ENCODE measurements at places on chromosomes 1 and 21.
A peak's percentile ranks its signal among the peaks of the same experiment; 100 is the strongest.

GRCh38 chr1:223462047-223462630 lies 68.9 kb downstream of the CCDC185 start:
- DNase-seq = no peak

GRCh38 chr1:182888736-182889531 lies 49.8 kb downstream of the DHX9 start:
- DNase-seq = no peak

DNA sequence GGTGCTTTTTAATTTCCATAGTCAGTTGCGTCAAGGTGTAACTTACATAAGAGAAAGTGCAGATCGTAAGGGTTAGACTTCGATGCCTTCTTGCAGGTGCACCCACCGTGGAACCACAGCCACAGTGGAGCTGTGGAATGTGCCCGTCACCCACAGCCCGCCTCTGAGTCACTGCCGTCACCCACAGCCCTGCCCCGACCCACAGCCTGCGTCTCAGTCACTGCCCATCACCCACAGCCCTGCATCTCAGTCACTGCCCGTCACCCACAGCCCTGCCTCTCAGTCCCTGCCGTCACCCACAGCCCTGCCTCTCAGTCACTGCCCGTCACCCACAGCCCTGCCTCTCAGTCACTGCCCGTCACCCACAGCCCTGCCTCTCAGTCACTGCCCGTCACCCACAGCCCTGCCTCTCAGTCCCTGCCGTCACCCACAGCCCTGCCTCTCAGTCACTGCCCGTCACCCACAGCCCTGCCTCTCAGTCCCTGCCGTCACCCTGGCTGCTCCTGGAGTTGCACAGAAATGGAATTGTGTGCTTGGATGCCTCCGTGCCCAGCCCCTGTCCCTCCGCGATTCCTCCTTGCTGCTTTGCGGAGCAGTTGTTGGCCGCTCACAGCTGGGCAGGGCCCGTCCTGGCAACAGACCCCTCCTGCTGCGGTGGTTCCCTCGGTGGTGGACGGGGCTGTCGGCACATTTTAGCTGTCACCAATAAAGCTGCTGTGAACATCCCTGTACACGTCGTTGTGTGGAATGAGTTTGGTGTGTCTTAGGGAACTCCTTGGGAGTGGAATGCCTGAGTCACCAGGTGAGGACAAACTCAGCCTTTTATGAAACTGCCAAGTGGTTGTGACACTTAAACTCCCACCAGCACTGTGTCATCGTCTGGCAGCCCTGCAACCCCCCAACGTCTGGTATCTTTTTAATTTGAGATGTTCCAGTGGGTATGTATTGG lies 44.9 kb upstream of the COL6A2 start:
- DNase-seq = no peak

GRCh38 chr1:74512170-74512915 lies at the start of gene LRRC53:
LRRC53 (minus strand) TSS chr1:74512611; CDS start chr1:74483349, 29,262 bp downstream.
- no peak for DNase-seq

- DNase-seq = no peak
Observed at GRCh38 chr1:7888248-7889081, 35.6 kb upstream of the UTS2 start.

GRCh38 chr21:33479679-33480480 lies at the start of gene TMEM50B:
TMEM50B (minus strand) TSS chr21:33479974; CDS start chr21:33468885, 11,089 bp downstream.
- peak; percentile 94 for DNase-seq

- DNase-seq = no peak
Observed at GRCh38 chr1:56399795-56400194, 179.6 kb downstream of the PLPP3 start.

GRCh38 chr1:98706173-98706843 lies 44.8 kb downstream of the SNX7 start:
- no peak for DNase-seq

GRCh38 chr1:21255284-21255942 lies 34.9 kb downstream of the ECE1 start:
- DNase-seq = peak; percentile 74

- no peak for DNase-seq
Observed at GRCh38 chr1:208866386-208866955, 622.3 kb upstream of the PLXNA2 start.

- DNase-seq = no peak
Observed at GRCh38 chr1:1605034-1605591, 5.2 kb upstream of the FNDC10 start.

DNA sequence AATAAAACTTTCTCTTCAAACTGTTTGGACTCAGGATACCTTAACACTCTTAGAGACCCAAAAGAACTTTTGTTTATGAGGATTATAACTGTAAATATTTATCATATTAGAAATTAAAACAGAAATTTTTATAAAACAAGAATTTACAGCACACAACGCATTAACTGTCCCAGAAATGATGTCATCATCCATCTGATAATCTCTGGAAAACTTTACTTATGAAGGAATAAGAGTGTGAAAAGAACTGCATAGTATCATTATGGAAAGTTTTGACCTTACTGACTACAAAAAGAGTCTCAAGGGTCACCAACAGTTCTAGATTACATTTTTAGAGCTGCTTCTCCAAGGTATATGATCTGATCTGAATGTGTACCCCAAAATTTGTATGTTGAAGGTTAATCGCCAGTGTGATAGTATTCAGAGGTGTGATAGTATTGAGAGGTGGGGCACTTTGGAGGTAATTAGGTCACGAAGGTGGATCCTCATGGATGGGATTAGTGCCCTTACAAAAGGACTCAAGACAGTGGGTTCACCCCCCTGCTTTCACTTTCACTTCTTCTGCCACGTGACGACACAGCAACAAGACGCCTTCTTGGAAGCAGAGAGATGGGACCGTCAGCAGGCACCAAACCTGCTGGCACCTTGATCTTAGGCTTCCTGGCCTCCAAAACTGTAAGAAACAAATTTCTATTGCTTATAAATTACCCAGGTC lies 95.7 kb upstream of the NR5A2 start:
- DNase-seq = no peak

DNA sequence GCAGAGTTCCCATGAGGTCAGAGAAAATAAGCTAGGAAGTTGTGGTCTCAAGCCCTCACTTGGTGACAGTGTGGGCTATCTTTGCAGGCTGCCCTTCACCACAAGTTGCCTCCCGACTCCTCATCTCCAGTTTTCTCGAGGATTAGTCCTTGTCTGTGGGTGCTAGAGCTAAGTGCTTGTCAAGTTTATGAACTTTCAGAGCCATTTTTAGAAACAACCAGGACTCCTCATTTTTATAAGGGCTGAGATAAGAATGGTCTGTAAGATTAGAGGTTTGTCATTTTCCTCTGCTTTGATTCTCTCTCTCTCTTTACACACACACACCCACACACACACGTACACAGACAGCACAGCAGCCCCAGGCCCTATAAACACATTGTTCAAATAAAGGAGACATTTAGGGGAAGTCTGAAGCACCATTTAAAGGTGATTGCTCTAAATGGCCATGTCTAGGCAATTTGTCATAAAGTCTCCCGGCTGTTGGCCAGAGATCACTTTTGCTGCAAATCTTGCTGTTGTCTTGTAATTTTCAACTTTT lies 127.2 kb downstream of the LACTBL1 start:
- DNase-seq = no peak

DNA sequence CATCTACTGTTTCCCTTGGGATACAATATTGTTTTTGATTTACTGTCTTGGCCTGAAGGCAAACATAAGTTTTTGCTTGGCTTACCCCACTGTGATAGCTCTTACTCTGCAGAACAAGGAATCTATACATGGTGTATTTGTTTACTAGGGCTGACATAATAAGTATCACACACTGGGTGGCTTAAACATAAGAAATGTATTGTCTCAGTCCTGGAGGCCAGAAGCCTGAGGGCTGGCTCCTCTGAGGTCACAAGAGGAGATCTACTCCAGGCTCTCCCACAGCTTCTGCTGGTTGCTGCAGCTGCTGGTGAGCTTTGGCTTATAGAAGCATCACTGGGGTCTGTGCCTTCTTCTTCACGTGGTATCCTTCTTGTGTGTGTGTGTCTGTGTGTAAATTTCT lies 30.7 kb upstream of the IGSF5 start:
- DNase-seq = no peak

- no peak for DNase-seq
Observed at GRCh38 chr21:44052071-44052829, 40.1 kb downstream of the TRAPPC10 start.

DNA sequence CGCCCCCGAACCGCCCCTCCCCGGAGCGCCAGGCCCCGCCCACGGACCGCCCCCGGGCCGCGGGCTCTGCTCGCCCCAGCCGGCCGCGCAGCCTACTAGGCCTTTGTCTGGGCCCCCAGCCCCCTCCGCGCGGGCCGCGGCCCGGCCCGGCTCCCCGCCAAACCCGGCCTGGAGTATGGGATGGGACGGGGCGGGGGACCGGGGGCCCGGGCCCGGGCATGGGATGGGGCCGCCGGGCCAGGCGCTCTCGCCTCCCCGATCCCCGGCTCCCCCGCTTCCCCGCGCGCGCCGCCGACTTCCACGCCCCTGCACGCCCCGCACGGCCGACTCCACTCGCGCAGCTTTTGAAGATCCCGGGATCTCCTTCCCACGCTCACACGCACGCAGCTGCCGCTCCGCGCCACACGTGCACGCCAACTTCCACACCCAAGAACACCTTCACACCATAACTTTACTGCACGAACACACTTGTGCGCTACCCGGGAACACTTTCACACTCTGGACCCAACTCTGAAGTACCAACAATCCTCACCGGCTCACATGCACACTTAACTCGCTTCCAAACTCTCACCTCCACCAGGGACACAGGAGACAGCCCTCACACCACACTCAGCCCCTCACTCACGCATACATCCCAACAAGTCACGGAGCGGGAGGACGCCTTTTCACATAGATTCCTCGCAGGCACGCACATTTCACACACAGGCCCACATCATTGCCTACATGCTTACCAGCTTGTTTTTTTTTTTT lies 437 bp upstream of the HSPG2 start:
- DNase-seq = no peak

GRCh38 chr1:58983633-58984245 lies 199.9 kb upstream of the JUN start:
- no peak for DNase-seq

DNA sequence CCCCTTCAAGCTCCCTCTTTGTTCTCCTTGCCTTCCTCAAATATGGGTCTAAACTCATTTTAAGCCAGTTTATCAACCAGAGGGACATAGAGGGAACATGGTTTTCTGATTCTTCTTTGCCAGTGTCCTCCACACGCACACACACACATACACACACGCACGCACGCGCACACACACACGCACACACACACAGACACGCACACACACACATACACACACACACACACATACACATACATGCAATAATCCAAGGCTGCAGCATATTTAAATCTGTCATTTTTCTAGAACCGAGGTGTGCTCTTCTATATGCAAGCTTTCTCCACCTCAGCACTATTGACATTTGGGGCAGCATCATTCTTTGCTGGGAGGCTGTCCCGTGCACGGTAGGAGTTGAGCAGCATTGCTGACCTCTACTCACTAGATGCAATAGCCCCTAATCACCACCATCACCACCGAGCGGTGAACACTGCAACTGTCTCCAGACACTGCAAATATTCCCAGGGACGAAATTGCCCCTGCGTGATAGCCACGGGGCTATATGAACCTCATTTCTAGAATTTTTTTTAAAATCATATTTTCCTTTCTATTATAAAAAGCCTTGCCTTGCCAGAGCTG lies 8.0 kb downstream of the TNFRSF9 start:
- DNase-seq = no peak

DNA sequence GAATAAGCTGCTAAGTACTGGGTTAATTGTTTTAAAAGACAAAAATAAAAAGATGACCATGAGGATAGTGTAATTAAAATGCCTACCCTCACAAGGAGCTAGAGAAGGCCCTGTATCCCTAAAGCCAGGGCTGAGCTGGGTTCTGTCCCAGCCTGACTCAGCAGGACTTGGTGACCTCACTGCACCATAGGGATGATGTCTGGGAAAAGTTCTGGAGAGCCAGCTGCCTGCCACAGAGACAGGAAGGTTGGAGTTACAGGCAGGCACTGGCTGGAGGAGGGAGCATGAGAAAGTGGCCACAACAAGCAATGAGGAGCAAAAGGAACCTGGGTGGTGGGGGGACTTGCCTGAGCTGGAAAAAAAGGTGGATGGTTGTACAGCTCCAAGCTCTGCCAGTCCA lies 5.7 kb upstream of the TNR start:
- no peak for DNase-seq

GRCh38 chr1:30824736-30825429 lies 67.3 kb upstream of the LAPTM5 start:
- no peak for DNase-seq

DNA sequence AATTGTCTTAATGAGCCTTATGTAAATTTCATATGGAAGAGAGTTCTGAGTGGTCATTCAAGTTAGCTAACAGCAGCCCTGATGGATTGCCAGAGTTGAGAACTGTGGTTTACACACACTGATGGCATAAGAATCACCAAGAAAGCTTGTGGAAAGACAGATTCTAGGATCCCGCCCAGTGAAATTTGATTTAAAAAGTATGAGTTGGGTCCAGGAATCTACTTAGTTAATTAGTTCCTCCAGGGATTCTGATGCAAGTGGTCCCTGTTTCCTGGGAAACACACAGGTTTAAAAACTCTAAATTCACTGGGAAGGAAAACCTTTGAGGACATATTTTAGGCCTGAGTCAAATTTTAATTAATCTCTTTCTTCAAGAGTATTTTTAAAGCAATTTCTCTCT lies 144.3 kb downstream of the NTPCR start:
- no peak for DNase-seq

GRCh38 chr1:23799570-23800399 lies 769 bp downstream of the GALE start:
- DNase-seq = no peak

GRCh38 chr1:21338573-21339355 lies 48.5 kb upstream of the ECE1 start:
- no peak for DNase-seq

- DNase-seq = no peak
Observed at GRCh38 chr1:29508458-29509107, 272.3 kb downstream of the PTPRU start.

GRCh38 chr1:212668477-212668876 lies 31.2 kb downstream of the BATF3 start:
- DNase-seq = no peak

DNA sequence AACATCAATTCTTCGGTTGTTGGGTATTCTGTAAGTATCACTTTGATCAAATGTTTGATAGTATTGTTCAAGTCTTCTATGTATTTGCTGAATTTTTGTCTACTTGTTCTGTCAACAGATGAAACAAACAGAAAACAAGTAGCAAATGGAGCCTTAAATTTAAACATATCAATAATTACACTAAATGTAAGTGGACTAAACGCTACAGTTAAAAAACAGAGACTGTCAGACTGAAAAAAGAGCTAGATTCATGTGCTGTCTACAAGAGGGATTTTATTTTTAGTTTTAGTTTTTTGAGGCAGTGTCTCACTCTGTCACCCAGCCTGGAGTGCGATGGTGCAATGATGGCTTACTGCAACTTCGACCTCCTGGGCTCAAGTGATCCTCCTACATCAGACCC lies 10.7 kb upstream of the RAD54L start:
- no peak for DNase-seq

GRCh38 chr1:172382406-172382805 lies 38.1 kb upstream of the C1orf105 start:
- no peak for DNase-seq

- DNase-seq = no peak
Observed at GRCh38 chr1:170530972-170531757, 801 bp upstream of the GORAB start.

- DNase-seq = no peak
Observed at GRCh38 chr21:34523019-34523555, 11.1 kb upstream of the KCNE1 start.

GRCh38 chr1:31531177-31531999 lies 44.9 kb upstream of the TINAGL1 start:
- DNase-seq = no peak

- no peak for DNase-seq
Observed at GRCh38 chr1:10726355-10726754, 70.1 kb downstream of the CASZ1 start.

GRCh38 chr1:15336866-15337265 lies 72.8 kb upstream of the EFHD2 start:
- DNase-seq = no peak

GRCh38 chr1:216425577-216425976 lies 2.3 kb upstream of the USH2A start:
- no peak for DNase-seq
